ENCODE measurements at places on chromosomes 12 and 14. TPM values are rescaled to one million over a fixed set of nuclear protein-coding genes. Genes with fewer than 3 reads are reported as not detected.

Gene KRT72
- polyA plus RNA-seq, result 2.0 TPM

Gene FOXM1
- polyA plus RNA-seq, result 18.2 TPM

Gene EPYC
- polyA plus RNA-seq, result 0.13 TPM

Gene TTC7B
- polyA plus RNA-seq, result 12.2 TPM

Gene PTPRB
- polyA plus RNA-seq, result 7.2 TPM

Gene LTB4R2
- polyA plus RNA-seq, result 6.0 TPM

Gene MIPOL1
- polyA plus RNA-seq, result 10.0 TPM

Gene PZP
- 0.24 TPM for polyA plus RNA-seq

Gene GOLT1B
- polyA plus RNA-seq, result 28.2 TPM

Gene PKP2
- polyA plus RNA-seq, result 37.1 TPM

Gene LRRK2
- 2.8 TPM for polyA plus RNA-seq

Gene TMEM63C
- polyA plus RNA-seq, result 7.7 TPM

Gene IFI27L2
- 51.9 TPM for polyA plus RNA-seq

Gene OR10A7
- not detected for polyA plus RNA-seq

Gene CARMIL3
- polyA plus RNA-seq, result 2.4 TPM

Gene LACRT
- polyA plus RNA-seq, result not detected

Gene KRT81
- 0.72 TPM for polyA plus RNA-seq

Gene RAD51B
- 6.4 TPM for polyA plus RNA-seq

Gene OAS1
- 26.9 TPM for polyA plus RNA-seq

Gene PDE3A
- 62.0 TPM for polyA plus RNA-seq

Gene MMP17
- 8.3 TPM for polyA plus RNA-seq

Gene RASAL1
- 0.69 TPM for polyA plus RNA-seq

Gene ADSS1
- polyA plus RNA-seq, result 6.3 TPM

Gene PHETA1
- 85.8 TPM for polyA plus RNA-seq

Gene PSME1
- 324 TPM for polyA plus RNA-seq

Gene OTUB2
- polyA plus RNA-seq, result 0.93 TPM

Gene HSPB8
- polyA plus RNA-seq, result 8.4 TPM

Gene CDH24
- 10.5 TPM for polyA plus RNA-seq

Measured in large intestine (tissue), 12 donors.